ENCODE measurements at places on chromosomes 6 and 20.

DNA sequence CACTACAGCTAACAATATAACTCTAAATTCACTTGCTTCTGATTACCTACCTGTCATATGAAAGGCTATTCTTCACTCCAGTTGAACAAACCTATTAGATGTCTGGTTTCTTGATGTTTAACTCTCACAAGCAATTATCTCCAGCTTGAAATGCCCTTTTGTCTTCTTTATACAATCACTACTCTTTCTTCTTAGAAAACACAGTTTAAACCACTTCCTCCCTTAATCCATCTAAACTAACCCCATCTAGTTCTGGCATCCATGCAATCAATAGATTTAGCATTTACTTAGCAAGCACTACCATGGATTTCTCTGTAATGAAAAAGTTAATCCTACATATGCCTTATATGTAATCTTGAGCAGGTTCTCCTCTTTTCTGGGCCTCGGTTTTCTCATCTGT lies 127.3 kb downstream of the ATXN1 start:
- no peak for DNase-seq

DNA sequence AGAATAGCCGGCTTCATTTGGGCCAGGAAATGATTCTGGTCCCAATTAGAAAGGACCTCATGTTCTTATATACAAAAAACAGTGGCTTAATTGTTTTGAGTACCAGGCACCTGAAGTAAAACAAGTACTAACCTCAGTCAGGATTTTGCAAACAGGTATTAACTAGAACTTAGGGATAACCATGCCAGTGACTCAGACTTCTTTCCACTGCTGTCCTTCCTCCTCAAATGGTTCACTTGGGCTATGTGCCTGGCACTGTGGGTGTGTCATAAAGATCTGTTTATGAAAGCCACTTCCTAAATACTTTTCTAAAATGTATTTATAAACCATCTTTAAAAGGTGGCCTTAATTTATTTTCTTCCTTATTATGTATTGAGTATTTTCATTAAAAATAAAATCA lies 10.7 kb downstream of the CLDN20 start:
- no peak for DNase-seq

- no peak for DNase-seq
These were observed 695.0 kb upstream of the GJE1 start for GRCh38 chr6:141437685-141438084.

- no peak for DNase-seq
These were observed 30.0 kb downstream of the ALDH5A1 start for GRCh38 chr6:24524805-24525204.

DNA sequence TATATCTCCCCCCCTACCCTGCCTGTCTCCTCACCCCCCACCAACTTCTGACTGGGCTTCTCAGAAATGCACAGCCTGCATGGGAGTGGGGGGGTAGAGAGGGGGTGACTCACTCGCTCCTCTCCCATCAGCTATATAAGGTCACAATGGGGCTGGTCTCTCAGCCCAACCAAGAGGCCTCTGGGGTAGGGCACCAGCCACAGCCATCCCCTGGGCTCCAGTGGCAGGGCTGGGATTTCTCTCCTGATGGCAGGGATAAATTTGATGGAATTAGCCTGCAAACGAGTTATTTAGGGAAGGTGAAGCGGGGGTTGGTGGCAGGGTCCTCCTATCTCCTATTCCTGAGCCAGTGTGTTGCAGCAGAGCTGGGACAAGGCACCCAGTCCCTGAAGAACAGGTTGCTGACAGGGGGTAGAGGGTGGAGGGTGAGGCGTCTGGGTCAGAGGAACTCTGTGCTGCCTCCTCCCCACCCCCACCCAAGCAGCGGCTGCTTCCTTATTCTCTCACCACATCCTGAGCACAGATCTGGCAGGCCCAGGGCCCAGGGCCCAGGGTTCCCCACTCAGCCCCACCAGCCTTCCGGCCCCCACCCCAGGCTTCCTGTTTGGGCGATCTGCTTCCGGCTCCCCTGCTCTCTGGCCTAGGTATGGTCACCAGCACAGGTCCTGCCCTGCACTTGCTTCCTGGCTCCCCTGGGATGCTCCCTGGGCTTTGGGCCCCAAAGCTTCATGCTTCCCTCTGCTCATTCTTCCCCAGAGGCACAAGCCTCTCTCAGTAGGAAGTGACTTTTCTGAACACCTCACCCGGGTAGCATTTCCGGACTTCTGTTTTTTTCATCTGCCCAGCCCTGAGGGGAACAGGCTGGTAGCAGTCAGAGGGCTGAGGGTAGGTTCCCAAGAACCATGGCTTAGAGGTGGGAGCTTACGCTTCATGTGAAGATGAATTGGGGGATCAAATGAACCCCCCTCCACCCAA lies 4.0 kb downstream of the PPP1R18 start:
- DNase-seq, result peak; percentile 78

DNA sequence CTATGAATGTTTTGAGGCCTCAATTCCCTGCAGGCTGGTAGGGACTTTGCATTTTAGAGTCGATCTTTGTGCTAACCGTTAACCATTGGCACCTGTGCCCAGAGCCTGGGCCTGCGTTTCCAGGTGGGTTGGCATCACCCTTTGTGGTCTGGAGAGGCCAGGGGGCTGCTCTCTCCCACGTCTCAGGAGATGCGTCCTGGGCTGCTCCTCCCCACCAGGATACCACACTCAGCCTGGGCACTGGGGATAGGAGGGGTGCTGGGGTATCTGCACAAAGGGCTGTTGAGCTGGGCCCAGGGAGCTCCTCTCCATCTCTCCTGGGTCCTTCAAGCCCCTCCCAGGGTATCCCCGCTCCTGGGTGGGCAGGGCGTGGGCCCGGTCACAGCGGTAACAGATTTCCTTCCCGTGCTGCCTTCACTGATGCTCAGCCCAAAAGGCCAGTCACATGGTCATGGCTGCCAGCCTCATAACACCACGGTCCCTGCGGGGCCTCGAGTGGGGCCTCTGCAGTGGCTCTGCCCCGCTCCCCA lies 266.2 kb downstream of the TAF4 start:
- no peak for DNase-seq

- DNase-seq, result no peak
These were observed 61.7 kb downstream of the TMEM242 start for GRCh38 chr6:157261606-157262005.
